Fibroblast of villous mesenchyme (primary cell): ENCODE measurements at places on chromosomes 12 and 14. TPM values are rescaled to one million over a fixed set of nuclear protein-coding genes. Genes with fewer than 3 reads are reported as not detected.

The EXOC3L4 gene
- total RNA-seq: under 0.01 TPM in 1 of 2 replicates, not detected in the other

The NTS gene
- total RNA-seq: under 0.01 TPM in 2 replicates

The EID3 gene
- 11.6 and 25.0 TPM in 2 replicates for total RNA-seq

The LALBA gene
- not detected in 2 replicates for total RNA-seq

The SRRM4 gene
- not detected in 2 replicates for total RNA-seq

The IL31 gene
- total RNA-seq: not detected in 2 replicates

The TAS2R8 gene
- 0.32 and 0.43 TPM in 2 replicates for total RNA-seq

The REM2 gene
- total RNA-seq: under 0.01 and 0.43 TPM in 2 replicates

The CD163L1 gene
- 7.3 and 11.0 TPM in 2 replicates for total RNA-seq

The ZC2HC1C gene
- 0.64 and 2.2 TPM in 2 replicates for total RNA-seq
